ENCODE measurements at places on chromosomes 1 and 21. TPM values are rescaled to one million over a fixed set of nuclear protein-coding genes. Genes with fewer than 3 reads are reported as not detected.
A peak's percentile ranks its signal among the peaks of the same experiment; 100 is the strongest.

GRCh38 chr1:183922197-183922596 lies 115.3 kb downstream of the COLGALT2 start:
- no peak for DNase-seq

DNA sequence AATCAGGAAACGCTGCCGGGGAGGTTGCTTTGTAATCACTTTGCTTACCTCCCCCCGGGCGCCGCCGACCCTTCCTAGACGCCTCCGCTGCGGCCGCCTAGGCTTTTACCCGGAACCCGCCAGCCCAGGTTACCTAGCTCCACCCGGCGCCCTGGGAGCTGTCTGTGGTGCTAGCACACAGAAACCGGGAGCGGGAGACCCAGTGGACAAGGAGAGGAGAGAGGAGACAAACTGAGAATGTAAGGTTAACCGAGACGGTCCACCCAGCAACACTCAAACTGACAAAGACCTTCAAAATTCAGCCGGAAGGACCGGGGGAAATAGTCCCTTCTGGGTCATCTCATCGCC lies 9.8 kb downstream of the BARHL2 start:
- DNase-seq, result peak; percentile 29

- no peak for DNase-seq
These were observed 34.6 kb upstream of the NID1 start for GRCh38 chr1:236099355-236099974.

- no peak for DNase-seq
These were observed 40.6 kb downstream of the LRRC3 start for GRCh38 chr21:44495611-44496563.

- DNase-seq, result peak; percentile 25
These were observed 88.5 kb upstream of the AJAP1 start for GRCh38 chr1:4565801-4566449.

DNA sequence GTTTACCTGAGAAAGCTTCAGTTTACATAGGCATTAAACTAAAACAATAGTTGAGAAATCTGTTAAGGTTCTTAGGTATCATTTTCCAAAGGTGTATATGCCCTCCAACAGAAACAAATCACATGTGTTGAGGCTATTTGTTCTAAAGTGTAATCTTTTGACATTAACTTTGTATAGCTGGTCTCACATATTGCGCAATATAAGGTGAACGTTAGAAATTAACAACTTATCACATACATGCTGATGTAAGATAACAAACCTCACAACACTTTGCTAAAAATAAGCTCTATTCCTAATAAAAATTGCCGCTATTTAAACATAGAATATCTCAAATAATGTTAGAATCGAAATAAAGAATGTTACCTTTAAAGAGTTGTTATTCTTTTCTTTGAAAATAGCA lies 340.6 kb downstream of the SRGAP2C start:
- no peak for DNase-seq

- DNase-seq, result no peak
These were observed 4.1 kb upstream of the HPCA start for GRCh38 chr1:32881871-32882850.

- DNase-seq, result no peak
These were observed 156.6 kb downstream of the SIPA1L2 start for GRCh38 chr1:232473324-232473723.

The PTPRU gene
- total RNA-seq, result 25.7 TPM

The GBP4 gene
- 0.55 TPM for total RNA-seq
